ENCODE measurements at places on chromosomes 2 and 18. TPM values are rescaled to one million over a fixed set of nuclear protein-coding genes. Genes with fewer than 3 reads are reported as not detected.

DNA sequence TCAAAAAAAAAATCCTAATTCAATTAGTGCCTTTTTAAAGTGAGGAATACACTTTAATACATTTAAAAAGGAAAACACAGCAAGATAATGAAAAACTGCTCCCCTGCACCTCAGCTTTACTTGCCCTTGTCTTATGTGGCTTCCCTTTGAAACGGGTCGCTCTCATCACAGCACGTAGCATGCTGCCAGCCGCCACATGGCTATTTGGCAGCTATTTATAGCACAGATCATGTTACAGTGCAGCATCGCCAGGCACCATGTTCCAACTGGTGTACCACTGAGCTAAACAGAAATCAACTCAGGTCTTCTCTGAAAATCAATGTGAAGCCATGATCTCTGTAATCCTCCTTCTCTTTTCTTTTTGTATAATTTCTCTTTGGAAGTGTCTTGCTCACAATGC is 65.1 kb downstream of the TMEM182 start:
- no peaks in the 10 kb centered on the region for H3K36me3 ChIP-seq
- H3K4me3 ChIP-seq, result no peak overlapping the region
- no peaks in the 10 kb centered on the region for H3K4me1 ChIP-seq
- no peak overlapping the region for H3K27ac ChIP-seq
- no peaks in the 10 kb centered on the region for H3K27me3 ChIP-seq
- no peak for DNase-seq

The HOXD1 gene
- 4.0 TPM for total RNA-seq

GRCh38 chr2:43226558-43226954 is at the start of gene ZFP36L2:
Gene ZFP36L2 (minus strand): TSS chr2:43226606. CDS start chr2:43226315, 291 bp downstream.
- H3K4me1 ChIP-seq, result peaks cover 14% of the 10 kb centered on the region
- H3K4me3 ChIP-seq, result peak within 1 kb of the TSS; percentile 88
- peaks cover 13% of the 10 kb centered on the region for H3K36me3 ChIP-seq
- DNase-seq, result peak; percentile 97
- no peaks in the 10 kb centered on the region for H3K27me3 ChIP-seq

GRCh38 chr2:151350579-151351195 is 6.7 kb upstream of the TNFAIP6 start:
- no peaks in the 10 kb centered on the region for H3K36me3 ChIP-seq
- no peak overlapping the region for H3K27ac ChIP-seq
- no peaks in the 10 kb centered on the region for H3K27me3 ChIP-seq
- no peak for DNase-seq

GRCh38 chr2:143726151-143726845 is 597.1 kb downstream of the ARHGAP15 start:
- H3K36me3 ChIP-seq, result no peaks in the 10 kb centered on the region
- H3K4me1 ChIP-seq, result no peaks in the 10 kb centered on the region
- no peak overlapping the region for H3K27ac ChIP-seq
- H3K4me3 ChIP-seq, result no peak overlapping the region

DNA sequence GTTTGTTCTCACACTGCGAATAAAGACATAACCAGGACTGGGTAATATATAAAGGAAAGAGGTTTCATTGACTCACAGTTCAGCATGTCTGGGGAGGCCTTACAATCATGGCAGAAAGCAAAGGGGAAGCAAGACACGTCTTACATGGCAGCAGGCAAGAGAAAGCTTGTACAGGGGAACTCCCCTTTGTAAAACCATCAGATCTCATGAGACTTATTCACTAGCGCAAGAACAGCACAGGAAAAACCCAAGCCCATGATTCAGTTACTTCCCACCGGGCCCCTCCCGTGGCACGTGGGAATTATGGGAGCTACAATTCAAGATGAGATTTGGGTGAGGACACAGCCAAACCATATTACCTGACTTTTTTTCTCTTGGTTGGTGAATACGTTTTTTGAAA is 51.3 kb downstream of the TMEM247 start:
- no peaks in the 10 kb centered on the region for H3K4me1 ChIP-seq
- no peak overlapping the region for H3K27ac ChIP-seq
- no peak overlapping the region for H3K4me3 ChIP-seq
- no peak for DNase-seq

DNA sequence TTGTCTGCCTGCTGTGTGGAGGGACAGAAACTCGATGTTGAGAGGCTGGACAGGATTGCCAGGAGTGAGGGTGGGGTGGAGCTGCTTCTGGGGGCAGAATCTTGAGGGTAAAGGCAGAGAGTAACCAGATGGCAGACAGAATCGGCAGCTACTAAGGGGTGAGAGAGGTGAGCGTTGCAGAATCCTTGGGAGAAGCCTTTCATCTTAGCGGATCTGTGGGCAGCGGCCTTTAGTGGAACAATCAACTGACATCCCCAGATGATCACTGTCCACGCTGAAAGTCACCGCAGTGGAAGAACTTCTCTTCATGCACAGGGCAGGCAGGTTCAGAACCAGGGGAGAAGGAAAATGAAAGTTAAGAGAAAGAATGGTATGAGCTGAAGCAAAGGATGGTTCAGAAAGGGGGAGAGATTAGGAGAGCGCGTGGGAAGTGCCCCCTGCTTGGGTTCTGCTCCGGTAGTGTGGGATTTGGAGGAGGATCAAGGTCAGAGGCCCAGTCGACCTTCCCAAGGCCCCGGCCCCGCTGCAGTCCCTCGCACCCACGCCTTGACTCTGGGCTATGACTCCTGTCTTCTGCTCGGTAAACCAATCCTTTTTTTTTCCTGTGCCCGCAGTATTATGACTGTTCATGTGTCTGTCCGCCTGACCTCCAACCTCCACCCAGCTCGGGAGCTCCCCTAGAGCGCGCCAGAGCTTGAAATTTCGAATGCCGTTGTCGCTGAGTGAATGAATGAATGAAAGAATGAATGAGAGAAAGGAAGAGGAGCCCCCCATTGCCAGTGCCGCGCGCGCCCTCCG is 584 bp downstream of the BOLA3 start:
- H3K36me3 ChIP-seq, result no peaks in the 10 kb centered on the region
- DNase-seq, result no peak
- no peak overlapping the region for H3K27ac ChIP-seq

The CNTNAP5 gene
- total RNA-seq, result not detected

DNA sequence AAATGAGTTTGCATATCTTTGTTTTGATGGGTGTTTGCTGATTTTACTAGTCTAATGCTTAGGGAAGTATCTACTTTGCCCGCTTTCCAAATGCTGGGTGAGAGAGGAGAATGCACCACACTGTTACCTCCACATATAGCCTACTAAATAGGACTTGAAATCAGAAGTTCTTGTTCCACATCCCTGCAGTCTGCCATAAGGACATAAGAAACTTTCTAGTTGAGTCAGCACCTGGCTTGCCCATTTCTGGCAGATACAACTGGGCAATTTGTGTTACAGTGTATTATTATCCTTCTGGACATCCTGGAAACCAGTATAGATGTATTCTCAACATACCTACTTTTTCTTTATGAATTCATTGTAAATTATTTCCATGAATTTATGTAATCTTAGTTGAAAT is 29.5 kb downstream of the ANXA4 start:
- no peak overlapping the region for H3K4me3 ChIP-seq
- no peaks in the 10 kb centered on the region for H3K36me3 ChIP-seq
- peak overlapping the region; percentile 2 for H3K27ac ChIP-seq
- no peak for DNase-seq
- no peaks in the 10 kb centered on the region for H3K27me3 ChIP-seq
- peaks cover 5% of the 10 kb centered on the region for H3K4me1 ChIP-seq

The IGFBP2 gene
- total RNA-seq, result 106 TPM

The ANTXR1 gene
- 8.1 TPM for total RNA-seq

- no peak overlapping the region for H3K4me3 ChIP-seq
- H3K27me3 ChIP-seq, result no peaks in the 10 kb centered on the region
- H3K27ac ChIP-seq, result no peak overlapping the region
- no peaks in the 10 kb centered on the region for H3K36me3 ChIP-seq
- H3K4me1 ChIP-seq, result no peaks in the 10 kb centered on the region
- no peak for DNase-seq
These were observed 68.4 kb downstream of the METTL4 start for GRCh38 chr18:2502880-2503279.

DNA sequence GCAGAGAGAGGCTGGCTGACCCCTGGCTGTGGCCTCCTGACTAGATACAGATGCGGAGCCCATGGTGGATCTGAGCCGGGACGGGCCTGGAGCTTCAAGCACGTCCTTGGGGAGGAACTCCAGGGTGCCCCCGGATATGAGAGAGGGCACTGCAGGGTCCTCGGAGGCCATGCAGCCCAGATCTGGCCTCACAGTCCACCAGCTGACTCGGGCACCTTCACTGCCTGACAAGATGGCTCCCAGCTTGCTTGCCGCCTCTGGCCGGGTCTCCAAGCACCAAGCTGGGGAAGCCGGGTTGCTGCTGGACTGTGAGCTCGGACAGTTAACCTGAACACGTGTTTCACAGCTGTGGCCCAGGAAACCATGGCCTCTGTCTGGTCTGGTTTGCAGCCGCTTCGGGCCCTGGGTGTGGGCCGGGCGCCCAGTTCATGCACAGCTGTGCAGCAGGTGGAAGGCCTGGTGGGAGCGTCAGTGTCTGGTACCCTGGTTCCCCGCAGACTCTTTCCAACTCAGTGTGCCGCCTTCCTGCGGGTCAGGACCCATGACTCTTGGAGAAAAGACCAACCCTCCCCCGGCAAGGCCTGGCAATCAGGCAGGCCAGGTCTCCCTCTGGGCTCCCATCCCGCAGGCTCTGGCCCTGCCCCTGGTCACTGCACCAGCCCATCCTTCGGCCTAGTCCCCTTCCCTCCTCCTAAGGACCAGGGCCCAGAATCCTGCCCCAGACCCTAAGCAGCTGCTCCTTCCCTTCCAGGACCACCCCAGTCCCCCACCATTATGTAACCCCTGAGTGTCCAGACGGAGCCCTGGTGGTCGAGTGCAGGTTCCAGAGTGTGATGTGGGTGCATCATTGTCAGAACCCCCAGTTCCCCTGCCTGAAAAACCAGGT is 74.6 kb upstream of the OTOS start:
- DNase-seq, result no peak
- H3K4me1 ChIP-seq, result no peaks in the 10 kb centered on the region
- H3K4me3 ChIP-seq, result no peak overlapping the region
- H3K36me3 ChIP-seq, result no peaks in the 10 kb centered on the region
- H3K27ac ChIP-seq, result no peak overlapping the region
- H3K27me3 ChIP-seq, result no peaks in the 10 kb centered on the region

The MAP3K19 gene
- total RNA-seq, result not detected

The UGT1A5 gene
- 2.4 TPM for total RNA-seq

GRCh38 chr2:144515696-144516410 is 4.1 kb downstream of the ZEB2 start:
- H3K27ac ChIP-seq, result peak overlapping the region; percentile 72
- H3K36me3 ChIP-seq, result no peaks in the 10 kb centered on the region
- no peaks in the 10 kb centered on the region for H3K4me1 ChIP-seq
- DNase-seq, result no peak

The DNAH7 gene
- 2.0 TPM for total RNA-seq

DNA sequence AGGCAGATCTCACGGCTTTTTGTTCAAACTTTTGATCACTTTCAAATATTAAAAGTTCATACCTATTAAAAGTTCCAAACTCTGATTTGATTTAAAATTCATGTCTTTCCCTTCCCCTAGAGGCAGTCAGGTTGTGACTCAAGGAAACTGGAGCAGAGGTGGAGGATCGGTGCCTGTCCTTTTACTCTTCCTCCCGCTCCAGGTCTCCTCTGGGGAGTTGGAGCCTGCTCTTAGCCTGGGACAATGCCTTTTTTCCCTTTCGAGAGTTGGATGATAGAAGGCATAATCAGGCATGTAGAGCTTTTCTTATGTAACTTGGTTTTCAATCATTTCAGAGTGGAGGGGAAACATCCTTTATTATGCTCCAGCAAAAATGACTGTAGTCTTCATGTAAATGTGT is 1706.1 kb upstream of the CELF4 start:
- no peak overlapping the region for H3K27ac ChIP-seq
- H3K4me1 ChIP-seq, result no peaks in the 10 kb centered on the region
- DNase-seq, result no peak
- no peaks in the 10 kb centered on the region for H3K36me3 ChIP-seq

GRCh38 chr2:170643346-170643745 is 71.8 kb upstream of the SP5 start:
- DNase-seq, result no peak
- no peaks in the 10 kb centered on the region for H3K27me3 ChIP-seq
- no peaks in the 10 kb centered on the region for H3K36me3 ChIP-seq
- no peak overlapping the region for H3K4me3 ChIP-seq

DNA sequence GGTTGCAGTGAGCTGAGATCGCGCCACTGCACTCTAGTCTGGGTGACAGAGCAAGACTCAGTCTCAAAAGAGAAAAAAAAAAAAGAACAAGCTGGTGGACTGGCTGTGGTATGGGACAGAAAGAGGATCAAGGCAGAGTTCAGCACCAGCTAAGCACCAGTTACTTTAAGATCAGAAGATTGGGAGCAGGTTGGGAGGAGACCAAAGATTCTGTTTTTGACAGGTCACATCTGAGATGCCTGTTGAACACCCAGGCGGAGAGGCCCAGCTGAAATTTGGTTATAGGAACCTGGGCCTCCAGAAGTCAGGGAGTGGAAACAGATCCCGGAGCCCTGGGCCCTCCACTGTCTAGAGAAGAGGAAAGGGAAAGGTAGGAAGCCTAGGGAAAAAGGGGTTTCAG is 53.2 kb upstream of the POMC start:
- H3K27me3 ChIP-seq, result no peaks in the 10 kb centered on the region
- H3K27ac ChIP-seq, result no peak overlapping the region
- no peak for DNase-seq
- H3K4me3 ChIP-seq, result no peak overlapping the region
- H3K4me1 ChIP-seq, result no peaks in the 10 kb centered on the region
- no peaks in the 10 kb centered on the region for H3K36me3 ChIP-seq

DNA sequence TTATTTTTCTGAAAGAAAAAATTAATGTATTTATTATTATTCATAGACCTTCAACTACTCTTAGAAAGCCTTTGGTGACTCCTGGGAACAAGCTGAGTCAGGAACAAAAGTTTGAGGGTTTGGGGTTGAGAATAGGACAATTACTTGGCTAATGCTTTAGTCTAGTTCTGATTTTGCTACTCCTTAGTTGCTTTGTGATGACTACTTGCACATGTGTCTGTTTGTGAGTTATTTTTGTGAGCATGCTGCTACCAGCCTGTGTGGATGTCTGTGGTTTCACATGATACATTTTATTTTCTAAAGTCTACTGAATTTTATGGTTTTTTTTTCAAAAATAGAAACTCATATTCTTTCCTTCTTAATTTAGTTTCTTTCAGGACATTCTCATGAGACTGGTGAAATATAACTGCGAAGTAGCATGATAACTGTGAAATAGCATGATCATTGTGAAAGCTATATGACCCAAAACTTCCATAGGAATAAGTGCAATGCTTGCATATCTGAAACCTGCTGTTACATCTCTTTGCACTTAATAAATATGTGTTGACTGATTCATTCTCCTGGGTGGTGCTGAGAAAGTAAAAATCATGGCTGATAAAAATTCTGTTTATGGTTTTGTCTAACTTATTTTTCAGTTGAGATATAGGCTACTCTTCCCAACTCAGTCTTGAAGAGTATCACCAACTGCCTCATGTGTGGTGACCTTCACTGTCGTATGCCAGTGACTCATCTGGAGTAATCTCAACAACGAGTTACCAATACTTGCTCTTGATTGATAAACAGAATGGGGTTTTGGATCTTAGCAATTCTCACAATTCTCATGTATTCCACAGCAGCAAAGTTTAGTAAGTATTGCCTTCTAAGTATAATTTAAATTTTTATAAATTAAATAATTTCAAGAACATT is 17.9 kb upstream of the IL18R1 start:
- no peaks in the 10 kb centered on the region for H3K27me3 ChIP-seq
- H3K4me1 ChIP-seq, result no peaks in the 10 kb centered on the region
- H3K27ac ChIP-seq, result no peak overlapping the region
- DNase-seq, result no peak
- H3K4me3 ChIP-seq, result no peak overlapping the region

The ELMOD3 gene
- total RNA-seq, result 13.4 TPM

Measured in colonic mucosa (tissue), 4 donors.